ENCODE measurements at places on chromosomes 5 and 9.

DNA sequence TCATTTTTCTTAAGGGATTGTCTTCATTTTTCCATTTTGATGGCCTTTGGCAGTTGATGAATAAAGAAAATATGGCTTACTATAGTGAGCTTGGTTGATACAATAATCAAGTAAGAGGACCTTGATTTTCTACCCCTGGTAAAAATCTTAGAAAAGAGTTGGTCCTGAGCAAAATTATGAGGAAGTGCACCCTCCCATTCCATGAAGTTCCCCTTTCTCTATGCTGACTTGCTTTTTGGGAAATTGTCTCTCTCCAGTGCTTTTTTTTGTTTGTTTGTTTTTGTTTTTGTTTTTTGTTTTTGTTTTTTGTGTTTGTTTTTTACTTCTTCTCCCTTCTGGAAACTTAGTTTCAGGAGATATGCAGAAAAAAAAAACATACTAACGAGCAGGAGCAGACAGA is 449.2 kb upstream of the ACTBL2 start:
- DNase-seq: no peak

DNA sequence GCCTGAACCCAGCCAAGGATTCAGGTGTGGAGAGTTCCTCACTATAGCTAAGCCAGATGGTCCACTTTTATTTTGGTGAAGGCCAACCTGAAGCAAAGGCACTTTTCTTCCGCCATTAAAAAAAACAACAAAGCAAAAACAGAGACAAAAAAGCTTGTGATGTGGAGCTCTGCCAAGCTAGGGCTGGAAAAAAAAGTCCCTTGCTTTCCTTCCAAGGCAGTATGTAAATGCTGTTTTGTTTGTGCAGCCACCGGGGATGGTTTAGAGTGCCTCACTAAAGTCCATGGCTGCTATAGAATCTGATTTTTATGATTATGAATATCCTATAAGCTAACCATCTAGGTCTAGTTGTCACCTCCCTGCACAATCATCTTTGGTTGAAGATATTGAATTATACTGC is 14.9 kb downstream of the MEGF10 start:
- DNase-seq: no peak

DNA sequence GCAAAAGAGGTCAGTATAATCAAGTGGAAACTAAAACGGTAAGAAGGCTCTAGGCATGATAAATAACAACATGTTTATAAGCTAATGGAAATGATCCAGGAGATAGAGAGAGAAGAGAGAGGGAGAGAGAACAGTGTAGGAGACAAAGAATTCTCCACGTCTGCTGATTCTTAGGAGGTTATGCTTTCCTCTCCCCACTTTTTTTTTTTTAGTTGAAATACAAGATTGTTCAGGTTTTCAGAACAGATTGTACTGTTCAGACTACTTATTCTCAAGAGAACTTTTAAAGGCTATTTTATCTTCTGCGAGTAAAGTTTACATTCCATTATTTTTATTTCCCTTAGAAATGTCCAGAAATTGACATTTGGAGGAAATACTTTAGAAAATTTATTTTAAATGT is 4.0 kb downstream of the CCDC192 start:
- DNase-seq: no peak

DNA sequence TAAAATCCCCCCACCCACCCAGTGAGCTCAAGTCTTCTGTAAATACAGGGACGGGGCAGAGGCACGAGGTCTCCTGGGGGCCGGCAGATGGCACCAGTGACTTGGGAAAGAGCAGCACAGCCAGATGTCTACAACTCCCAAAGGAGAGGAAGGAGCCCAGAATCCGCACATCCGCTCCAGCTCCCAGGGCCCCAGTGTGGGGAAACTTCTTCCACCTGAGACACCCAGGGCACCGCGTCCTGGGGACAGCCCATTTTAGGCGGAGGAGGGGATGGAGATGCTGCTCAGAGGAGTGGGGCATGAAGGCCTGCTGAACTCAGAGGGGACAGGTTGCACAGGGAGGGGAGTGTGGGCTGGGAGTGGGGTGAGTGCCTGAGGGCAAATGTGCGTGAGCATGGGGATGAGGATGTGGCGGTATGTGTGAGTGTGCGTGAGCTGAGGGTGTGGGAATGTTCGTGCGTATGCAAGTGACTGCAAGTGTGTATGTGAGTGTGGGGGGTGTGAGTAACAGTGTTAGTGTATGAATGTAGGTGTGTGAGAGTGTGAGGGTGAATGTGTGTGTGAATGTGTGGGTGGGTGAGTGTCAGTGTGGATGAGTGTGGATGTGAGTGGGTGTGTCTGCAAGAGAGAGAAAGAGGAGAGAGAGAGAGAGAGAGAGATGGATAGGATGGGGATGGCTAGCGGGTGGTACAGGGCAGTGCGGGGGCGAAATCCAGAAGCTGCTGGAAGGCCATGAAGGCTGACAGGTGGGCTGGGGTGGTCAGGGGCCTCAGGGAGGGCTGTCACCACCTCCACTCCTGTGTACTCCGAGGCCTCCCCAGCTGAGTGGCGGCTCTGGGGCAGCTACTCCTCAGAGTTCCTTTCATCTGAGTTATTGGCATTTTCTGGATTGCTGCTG is 63.5 kb downstream of the DUSP1 start:
- peak; percentile 5 for DNase-seq

- no peak for DNase-seq
Measured at GRCh38 chr9:129776566-129776937, 23.7 kb upstream of the PTGES start.

DNA sequence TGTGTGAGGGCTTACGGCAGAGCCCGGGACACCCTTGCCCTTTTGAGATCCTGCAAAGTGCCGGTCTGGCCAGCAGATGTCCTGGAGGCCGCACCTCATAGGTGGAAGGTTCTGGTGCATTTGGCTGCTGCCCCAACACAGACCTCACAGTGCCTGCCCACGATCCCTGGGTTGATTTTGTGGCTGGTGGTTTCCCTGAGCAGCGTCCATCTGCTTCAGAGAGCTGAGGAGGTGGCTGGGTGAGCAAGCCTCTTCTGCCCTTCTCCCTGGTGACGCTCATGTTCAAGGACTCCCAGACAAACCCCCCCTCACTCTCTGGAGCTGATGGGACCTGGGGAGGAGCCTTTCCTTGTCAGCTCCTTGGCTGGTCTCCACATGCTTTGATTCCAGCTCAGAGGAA is 18.9 kb downstream of the BNIP1 start:
- DNase-seq: no peak

GRCh38 chr5:14870337-14871213 is 1.0 kb downstream of the ANKH start:
- DNase-seq: peak; percentile 27
